ENCODE measurements at places on chromosomes 11 and 22. TPM values are rescaled to one million over a fixed set of nuclear protein-coding genes. Genes with fewer than 3 reads are reported as not detected.

- no peak for DNase-seq
Measured at GRCh38 chr22:39729141-39729934, 158.8 kb downstream of the CACNA1I start.

TRIM6 gene
- total RNA-seq, result 53.8 TPM

- DNase-seq, result no peak
Measured at GRCh38 chr11:109795234-109795633, 298.0 kb upstream of the ZC3H12C start.

GAS2L1 gene
- total RNA-seq, result 68.8 TPM

DNA sequence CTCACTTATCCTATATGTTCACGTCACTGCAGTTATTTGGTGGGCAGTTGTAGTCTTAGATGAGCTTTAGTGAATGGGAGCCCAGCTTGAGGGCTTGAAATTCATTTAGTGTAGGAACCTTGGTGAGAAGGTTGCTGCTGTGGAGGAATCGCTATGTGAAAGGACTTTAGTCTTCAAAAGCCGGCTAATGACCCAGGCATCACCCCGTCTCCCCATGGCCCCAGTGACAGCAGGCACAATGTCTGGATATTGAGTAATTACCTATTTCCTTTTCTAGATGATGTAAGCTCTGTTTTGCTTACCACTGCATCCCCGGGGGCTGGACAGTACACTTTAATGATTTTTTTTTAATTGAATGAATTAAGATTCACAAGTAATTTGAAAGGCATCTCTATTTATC is 283.2 kb downstream of the ST3GAL4 start:
- no peak for DNase-seq

TSSK2 gene
- total RNA-seq, result not detected

DNA sequence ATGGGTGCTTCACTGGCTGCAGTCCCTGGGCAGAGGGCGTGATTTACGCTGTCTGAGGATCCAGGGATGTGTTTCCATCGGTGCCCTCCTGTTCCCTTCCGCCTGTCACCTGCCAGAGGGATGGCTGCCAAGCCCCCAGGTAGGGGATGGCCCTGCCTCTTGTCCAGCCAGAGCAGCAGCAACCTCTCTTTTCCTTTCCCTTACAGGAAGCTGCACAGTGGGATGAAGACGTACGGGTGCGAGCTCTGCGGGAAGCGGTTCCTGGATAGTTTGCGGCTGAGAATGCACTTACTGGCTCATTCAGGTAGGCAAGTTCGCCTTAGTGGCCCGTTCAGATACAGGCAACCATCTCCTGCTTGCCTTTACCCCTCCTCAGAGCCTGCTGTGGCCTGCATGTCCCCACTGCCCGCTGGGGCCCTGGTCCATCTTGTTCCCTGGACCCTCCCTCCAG is 96.6 kb downstream of the ZBTB16 start:
- DNase-seq, result no peak

GRCh38 chr11:44310206-44310462 is 195 bp upstream of the ALX4 start:
- no peak for DNase-seq

All from Panc1 (cell line).